Stimulated activated CD8-positive, alpha-beta memory T cell treated with anti-CD3 and anti-CD28 coated beads, Interleukin-2, amount 100 ng/mL, for 1 hour (primary cell): ENCODE measurements at places on chromosomes 4 and X.

DNA sequence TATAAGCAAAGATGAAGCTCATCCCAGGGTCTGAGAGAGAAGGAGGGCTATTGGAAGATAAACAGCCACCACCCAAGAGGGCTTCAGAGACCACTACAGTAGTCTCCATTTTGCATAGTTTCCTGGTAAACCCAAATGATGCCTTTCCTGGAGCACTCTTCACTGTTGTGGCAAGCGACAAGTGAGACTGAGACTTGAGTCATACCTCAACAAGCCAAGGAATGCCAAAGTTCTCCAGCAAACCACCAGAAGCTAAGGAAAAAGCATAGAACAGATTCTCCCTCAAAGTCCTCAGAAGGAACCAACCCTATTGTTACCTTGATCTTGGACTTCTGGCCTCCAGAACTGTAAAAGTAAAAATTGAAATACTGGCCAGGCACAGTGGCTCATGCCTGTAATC, 65.9 kb downstream of the LARP7 start:
- DNase-seq: no peak

GRCh38 chr4:94342694-94343093, at the start of gene HPGDS:
Gene HPGDS (minus strand): TSS chr4:94342836. CDS start chr4:94334629, 8,207 bp downstream.
- no peak for DNase-seq

GRCh38 chr4:128463006-128463405, 175.4 kb upstream of the PGRMC2 start:
- no peak for DNase-seq

GRCh38 chr4:88722276-88722780, 24.7 kb upstream of the NAP1L5 start:
- no peak for DNase-seq

DNA sequence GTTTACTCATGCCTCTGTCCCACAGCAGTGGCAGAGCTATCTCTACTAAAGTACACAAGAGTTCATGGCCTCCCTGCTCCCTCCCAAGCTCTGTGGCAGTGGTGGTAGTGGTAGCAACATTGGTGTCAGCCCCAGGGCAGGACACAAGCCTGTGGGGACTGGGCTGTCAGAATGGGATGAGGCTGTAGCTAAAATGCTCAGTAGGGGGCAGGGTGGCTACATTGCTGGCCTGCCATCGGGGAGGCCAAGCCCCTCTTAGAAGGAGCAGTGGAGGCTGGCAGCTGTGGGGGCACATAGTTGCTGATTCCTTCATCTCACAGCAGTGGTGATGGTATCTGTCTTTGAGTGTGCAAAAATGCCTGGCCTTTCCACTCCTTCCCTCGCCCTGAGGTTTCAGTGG, 461.7 kb downstream of the PCDH18 start:
- DNase-seq: no peak

GRCh38 chr4:81919223-81919622, 447.5 kb upstream of the RASGEF1B start:
- no peak for DNase-seq

DNA sequence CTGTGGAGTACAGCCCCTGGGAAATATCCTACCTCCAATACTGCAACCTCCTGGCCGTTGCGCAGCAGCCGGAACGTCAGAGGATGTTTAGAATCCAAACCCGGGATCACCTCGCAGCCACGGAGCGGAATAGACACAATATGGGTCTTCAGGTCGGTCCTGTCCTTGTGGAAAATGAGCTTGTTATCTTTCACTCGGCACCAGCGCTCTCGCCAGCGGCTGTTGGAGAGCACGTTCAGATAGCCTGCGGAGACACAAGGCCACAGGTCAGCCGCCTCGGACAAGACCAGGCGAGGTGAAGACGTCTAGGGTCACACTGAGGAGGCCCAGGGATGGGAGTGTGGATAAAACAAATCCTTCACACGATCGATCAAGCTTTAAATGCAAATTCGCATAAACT, 139.3 kb downstream of the AFAP1 start:
- no peak for DNase-seq

DNA sequence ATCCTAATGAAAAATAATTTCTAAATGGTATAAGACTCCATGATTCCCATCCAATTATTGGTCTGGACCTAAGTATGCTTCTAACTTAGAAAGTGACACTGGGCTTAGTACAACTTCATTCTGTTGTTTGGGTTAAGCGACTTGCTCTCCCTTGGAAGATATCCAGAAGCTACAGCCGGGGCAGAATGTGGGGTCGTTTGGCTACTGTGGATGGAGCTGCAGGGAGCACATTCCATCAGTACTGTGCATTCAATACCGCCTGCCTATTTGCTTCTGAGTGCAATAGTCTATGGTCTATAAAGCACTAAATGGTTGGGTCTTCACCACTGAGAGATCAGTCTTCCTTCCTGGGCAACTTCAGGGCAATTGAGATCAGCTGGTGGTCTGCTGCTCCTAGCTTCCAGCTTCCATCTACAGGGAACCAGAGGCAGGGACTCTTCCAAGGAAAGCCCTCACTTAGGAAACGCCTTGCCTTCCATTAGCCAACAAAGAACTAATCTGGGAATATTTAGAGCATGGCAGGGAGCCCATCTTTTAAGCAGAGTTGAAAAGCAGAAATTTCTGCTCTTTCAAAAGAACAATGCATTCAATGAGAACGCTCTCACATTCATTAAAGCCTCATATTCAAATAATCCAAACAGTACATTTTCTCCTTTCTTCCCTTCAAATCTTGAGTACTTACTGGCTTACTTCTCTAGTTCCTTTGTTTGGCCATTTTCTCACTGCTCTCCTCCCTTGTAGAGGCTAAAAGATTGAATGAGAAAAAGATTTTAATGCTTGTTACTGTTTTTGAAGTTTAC, 1049.9 kb upstream of the TENM3 start:
- no peak for DNase-seq

GRCh38 chr4:5478169-5478568, 230.2 kb downstream of the EVC2 start:
- DNase-seq: no peak

GRCh38 chr4:107008115-107008514, 28.0 kb downstream of the DKK2 start:
- no peak for DNase-seq

- no peak for DNase-seq
These were observed 172.2 kb upstream of the TECRL start for GRCh38 chr4:64581422-64581821.

DNA sequence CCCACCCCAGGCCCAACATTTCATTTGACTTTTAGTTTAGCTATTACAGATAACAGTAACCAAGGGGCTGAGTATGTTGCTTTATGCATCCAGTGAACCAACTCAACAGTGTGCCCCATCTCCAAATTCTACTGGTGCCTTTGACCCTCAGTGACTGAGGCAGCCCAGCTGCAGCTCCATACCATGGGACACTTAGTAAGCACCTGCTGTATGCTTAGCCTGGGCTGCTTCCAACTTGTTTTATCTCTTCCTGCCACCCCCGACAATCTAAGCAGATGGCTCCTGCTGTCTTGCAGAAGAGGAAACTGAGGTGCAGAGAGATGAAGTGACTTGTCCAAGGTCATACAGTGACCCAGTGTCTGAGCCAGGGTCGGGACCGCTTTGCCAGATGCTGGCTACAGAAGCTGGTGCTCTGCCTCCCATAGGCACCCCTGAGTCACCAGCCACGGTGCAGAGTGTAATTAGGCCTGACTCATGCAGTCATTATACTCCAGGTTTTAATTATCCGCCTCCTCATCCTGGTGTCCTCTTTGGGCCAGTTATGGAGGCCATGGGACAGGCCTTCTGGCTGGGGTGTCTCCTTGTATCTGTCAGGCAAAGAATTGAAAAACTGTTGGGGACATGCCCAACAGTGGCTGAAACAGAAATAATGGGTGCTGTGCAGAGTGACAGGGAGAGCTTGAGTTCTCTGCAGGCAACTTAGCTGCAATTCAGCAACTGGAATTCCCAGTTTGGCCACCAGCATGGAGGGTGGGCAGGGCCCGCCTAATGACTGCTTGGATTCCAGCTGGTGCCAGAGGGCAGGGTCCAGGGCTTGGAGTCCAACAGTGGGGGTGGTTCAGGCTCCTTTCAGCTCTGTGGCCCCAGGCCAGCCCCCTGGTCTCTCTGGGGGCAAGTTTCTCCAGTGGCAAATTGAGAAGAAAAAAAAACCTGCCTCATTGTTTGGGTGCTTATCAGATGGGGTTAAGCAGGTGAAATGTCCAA, 8.2 kb upstream of the GPR78 start:
- DNase-seq: no peak

GRCh38 chr4:104966349-104967033, 180.2 kb upstream of the TET2 start:
- no peak for DNase-seq

DNA sequence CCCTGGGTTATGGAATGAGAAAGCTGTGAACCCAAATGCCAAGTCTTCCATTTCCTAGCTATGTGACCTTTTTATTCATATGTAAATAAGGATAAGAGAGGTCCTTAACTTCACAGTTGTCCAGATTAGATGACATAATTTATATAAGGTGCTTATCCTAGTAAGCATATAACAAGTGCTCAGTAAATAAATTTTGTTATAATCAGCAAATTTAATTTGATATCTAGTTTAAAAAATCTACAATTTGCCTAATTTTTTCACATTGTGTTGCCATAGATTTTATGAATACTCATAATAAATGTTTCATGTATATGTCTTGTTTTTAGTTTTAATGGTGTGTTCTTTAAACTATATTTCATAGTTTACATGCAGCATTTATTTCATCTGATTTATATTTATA, 130.4 kb upstream of the SPRY1 start:
- no peak for DNase-seq

GRCh38 chr4:156779774-156780173, 191.8 kb downstream of the PDGFC start:
- DNase-seq: no peak

DNA sequence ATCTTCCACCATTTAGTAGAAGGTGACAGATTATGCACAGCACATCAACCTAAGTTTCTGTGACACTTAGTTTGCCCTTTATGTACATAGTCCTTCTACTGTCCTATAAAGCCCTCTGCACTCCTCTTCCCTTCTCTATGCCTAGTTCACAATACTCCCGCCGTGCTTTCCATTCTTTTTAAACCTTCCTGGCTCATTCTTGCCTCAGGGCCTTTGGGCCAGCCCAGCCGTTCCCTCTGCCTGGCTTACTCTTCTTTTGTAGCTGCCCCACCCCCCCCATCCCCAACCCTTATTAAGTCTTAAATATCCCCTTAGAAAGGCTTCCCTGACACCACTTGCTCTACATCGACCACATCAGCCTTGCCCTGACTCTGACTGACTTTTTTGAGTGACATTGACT, 33.0 kb downstream of the SGMS2 start:
- DNase-seq: no peak

GRCh38 chrX:70253377-70254062, 6.5 kb downstream of the P2RY4 start:
- DNase-seq: no peak

DNA sequence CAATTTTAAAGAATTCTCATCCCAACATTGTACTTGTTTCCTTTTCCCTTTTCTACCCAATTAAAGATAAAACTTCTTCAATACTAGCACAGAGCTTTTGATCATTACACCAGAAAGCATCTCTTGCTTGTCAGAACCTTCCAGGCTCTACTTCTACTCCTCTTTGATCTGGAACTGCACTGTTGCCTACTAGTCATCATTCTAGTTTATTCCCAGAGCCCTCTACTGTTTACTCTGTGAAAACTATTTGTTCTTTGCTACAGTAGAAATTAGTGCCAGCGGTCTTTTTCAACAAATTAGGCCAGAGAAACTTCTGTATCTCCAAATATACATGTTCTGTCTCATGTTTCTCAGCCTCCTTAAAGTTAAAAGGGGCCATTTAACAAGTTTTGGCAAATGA, 46.8 kb upstream of the TMPRSS11F start:
- DNase-seq: no peak

DNA sequence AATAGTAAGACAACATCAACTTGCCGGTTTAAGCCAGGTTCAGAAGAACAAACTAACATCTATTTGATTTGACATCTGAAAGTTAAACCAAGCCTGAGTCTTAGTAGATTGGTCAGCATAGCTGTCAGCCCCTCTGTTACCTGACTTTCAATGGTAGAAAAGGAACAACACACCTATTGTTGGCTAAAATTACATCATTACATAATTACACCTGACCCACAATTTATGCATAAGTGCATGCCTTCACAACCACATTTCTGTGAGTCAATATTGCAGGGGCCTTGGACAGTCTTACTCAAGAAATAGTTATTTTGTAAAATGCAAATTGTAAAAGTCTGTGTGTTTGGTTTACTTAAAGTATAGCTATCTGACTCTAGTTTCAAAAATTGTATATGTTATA, 36.2 kb downstream of the EGFL6 start:
- no peak for DNase-seq

- no peak for DNase-seq
These were observed 7.8 kb downstream of the DOCK11 start for GRCh38 chrX:118503260-118504041.

DNA sequence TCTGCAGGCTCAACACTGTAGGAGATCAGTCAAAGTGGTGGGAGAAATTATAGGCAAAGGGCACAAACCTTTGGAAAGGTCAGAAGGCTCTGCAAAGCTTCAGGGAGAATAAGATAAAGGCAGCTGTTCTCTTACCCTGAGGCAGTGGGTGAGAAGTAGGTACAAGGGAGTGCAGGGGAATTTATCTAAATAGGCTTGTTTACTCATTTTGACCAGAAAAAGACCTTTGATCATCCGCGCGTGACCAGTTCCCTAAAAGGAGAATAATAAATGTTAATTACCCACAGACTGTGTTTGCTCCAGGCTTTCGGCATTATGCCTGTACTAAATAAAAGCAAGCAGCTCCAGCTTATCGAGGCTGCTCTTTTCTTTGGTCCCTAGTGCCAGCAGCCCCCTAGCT, 9.3 kb downstream of the FGFBP2 start:
- no peak for DNase-seq

GRCh38 chrX:144730471-144730870, 516.8 kb upstream of the SPANXN1 start:
- DNase-seq: no peak

DNA sequence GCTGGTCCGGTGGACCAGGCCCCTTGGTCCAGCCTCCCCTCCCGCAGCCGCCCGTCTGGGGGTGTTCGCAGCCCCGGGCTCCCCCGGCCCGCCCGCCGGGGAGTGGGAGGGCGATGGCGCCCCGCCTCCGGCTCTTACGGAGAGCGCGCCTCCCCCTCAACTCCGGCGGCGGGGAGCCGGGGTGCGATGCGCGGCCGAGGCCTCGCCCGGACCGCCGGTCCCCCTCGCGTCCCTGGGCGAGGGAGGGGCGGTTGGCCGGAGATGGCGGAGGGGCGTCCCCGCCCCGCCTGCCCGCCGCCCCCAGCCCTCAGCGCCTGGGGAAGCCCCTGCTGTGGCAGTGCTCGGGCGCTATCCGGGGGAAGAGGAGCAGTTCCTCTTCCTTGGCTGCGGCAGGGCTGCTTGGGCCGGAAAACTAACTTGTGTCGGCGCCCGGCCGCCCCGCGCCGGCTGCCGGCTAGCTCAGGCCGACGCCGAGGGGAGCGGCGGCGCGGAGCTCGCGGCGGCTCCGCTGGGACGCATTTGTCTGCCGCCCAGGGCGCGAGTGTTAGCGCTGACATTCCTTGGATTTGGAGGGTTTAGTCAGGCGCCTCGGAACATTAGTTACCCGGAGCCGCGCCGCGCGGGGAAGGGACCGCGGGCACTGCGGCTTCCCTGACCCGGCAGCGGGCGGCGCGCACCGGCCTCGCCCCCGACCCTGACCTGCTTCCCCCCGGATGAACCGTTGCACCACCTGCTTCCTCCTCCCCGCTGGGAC, 994 bp downstream of the GALNT7 start:
- peak; percentile 16 for DNase-seq
